ENCODE measurements at places on chromosomes 5 and 9.

- DNase-seq = no peak
These were observed 205.9 kb downstream of the NXNL2 start for GRCh38 chr9:88740844-88741243.

DNA sequence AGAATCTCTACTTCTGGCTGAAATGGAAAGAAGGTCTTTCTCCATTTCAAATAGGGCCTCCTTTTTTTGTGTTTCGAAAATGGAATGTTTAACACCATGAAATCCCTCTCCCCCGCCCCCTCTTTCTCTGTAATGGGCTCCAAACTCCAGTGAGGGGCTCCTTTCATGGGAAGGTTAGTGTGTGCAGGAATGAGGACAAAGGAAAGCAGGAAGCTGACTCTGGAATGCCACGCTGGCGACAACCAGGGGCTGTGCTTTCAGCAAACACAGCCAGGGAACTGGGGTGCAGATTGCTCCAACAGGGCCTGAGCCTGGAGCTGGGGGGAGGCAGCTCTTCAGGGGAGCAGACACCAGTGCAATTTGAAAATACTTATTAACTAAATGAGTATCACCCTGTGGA is 82.8 kb downstream of the CRB2 start:
- DNase-seq = no peak

DNA sequence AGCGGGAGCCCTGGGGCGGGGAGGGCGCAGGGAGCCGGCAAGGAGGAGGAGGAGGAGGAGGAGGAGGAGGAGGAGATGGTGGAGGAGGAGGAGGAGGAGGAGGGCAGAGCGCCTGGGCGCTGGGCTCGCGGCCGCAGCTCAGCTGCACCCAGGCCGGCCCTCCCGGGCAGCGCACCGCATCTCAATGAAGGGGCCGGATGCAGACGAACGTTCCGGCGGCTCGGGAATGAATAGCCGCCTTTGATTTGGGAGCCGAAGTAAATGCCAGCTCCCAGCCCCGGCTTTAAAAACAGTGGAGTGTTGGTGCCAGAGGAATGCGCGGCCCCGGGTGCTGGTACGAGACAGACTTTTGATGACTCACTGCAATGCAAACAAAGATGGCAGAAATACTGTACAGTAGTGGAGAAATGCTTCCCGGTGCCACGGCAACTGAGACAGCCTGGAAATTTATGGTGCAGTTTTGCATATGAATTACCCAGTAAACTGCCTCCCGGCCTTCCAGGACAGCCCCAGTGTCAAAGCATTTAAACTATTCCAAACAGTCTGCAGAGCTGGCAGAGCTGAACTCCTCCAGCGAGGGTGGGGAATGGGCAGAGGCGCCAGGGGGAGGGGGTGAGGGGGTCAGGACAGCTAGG is 43.1 kb downstream of the NACC2 start:
- DNase-seq = peak; percentile 82

GRCh38 chr5:169636477-169637084 is 494 bp upstream of the DOCK2 start:
- no peak for DNase-seq

- no peak for DNase-seq
These were observed 239.5 kb upstream of the MAP3K1 start for GRCh38 chr5:56575821-56576220.

DNA sequence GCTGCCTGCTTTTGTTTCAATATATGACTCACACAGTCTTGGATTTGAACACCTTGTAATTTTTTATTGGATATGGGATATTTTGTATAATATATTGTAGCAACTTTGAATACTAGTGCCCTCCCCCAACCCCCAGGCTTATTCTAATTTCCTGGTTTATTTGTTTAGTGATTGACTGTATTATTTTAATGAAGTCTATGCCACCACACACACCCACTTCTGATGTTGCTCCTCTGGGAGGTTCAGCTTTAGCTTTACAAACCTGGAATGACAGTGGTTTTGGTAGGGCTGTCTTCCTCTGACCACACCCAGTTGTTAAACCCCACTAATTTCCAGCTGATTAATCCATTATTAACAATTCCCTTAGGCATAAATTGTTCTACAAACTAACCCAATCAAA is 206.1 kb upstream of the NFIL3 start:
- DNase-seq = no peak

DNA sequence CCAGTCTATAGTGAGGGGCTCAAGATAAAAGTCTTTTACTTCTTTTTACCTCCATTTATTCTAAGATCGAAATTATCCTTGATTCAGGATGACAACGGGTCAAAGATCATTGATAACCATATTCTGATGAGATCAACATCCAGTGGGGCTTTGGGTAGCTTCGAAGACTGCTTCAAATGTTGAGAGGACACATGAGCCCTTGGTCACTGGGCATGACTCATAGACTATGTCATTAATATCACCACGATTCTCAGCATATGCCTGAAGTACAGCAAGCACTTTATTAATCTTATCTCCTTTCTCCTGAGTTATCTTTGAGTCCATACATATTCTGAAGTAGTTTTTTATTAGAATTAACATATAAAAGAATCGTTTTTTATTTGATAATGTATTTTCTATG is 117.1 kb upstream of the DAB2 start:
- DNase-seq = no peak

DNA sequence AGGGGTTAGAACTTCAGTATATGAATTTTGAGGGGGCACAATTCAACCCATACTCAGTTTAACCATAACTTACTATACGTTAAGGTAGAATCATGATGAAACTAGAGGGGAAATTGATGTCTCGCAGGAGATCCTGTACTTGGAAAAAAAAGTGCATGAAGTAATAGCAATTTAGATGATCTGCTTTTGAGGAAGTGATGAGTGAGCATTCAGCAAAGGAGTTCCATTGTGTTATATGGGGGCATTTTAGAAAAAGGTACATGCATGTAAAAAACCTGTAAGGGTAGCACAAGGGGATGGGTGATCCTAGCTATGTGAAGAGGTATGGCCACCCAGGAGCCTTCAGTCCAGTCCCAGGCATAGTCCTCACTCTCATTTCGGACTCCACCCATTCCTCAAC is 14.8 kb upstream of the TMC1 start:
- DNase-seq = no peak

DNA sequence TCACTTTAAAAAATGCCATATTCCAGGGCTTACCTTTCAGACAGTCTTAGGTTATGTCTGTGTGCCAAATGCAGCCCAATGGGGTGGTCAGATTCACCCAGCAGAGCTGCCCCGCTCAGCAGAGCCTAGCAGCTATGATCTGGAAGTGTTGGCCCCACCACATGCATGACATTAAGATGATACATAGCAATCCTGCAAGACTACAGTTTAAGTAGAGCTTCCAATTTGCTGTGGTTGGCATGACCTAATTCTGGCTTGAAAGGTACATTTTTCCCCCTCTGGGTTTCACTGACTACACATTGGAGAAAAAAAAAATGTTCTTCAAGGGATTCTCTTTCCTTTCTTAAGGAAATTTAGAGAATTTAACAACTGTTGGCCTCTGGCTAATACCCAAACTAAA is 22.5 kb downstream of the MEF2C start:
- DNase-seq = no peak

DNA sequence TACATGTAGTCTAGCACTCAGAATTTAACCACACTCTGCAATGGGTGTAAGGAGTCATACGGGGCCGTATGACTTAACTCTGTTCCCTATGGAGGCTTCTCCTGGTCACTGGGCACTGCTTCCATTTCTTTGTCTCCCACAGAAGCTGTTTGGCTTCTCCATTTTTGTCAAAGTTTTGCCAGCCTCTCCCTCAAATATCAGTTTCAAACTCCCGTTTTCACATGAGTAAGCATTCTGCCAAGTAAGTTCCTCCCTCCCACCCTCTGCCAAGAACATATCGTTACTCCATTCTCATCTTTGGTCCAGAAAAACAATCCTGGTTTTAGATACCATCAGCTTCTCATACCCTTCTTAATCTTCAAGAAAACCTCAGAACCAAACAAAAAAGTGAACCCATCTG is 6.1 kb downstream of the AFAP1L1 start:
- no peak for DNase-seq

DNA sequence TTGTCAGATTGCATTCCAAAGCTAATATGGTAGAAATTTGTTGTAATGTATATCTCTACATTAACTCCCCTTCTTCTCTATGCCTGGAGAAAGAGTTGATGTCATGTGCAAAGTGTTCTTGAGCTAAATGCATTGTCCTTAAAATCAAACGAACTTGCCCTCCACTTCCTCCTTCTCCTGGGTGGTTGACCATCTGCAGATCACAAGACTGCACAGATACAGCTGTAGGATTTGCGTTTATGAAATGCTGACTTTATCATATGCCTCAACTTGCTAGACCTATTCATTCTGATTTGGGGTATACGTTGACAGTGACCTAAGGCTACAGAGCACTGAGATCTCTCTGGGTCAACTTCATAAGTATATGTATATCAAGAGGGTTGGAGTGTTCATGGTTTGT is 8.3 kb downstream of the TRIM32 start:
- DNase-seq = no peak

DNA sequence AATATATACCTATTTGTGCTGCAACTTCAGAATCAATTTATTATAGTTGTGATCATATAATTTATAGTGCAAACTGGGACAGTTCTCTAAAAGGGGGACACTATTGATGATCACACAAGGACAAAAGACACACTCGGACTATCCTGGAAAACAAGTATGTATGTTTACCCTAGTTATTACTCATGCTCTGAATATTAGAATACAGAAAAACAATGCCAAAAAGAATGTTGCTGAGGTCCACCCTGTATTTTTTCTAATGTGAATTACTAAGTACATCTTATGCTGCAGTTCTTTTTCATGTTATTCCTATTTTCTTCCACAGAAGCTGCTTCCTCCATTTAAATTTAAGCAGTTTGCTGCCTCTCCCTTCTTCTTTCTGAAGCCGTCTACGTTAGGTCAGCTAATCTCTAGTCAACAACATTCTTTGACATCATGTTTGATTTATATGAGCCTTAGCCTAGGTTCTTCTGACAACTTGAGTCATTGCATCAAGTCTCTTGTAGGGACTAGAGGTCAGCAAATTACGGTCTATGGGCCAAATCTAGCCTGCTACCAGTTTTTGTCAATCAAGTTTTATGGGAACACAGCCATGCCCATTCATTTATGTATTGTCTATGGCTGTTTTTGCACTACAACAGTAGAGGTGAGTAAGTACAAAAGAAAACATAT is 40.1 kb upstream of the PPP3R2 start:
- no peak for DNase-seq

DNA sequence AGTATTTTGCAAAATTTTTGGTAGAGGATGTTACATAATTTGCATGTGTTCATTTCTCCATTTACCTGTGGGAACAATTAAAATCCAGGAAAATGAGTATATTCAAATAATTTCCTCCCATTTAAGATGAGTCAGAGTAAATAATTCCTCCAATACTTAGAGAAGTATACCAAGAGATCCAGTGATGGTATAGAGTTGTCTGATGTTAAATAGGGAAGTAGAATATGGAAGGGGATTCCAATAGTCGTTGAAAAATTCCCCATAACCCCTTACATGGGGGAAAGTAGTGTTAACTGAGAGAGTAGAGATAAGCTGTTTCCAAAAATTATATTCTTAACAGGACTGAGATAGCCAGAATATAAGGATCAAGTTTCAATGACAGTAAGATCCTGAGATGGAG is 15.7 kb downstream of the CD274 start:
- DNase-seq = no peak

- no peak for DNase-seq
These were observed 34.6 kb downstream of the ZSWIM6 start for GRCh38 chr5:61366497-61367240.

GRCh38 chr5:181261320-181262049 is 542 bp upstream of the TRIM52 start:
- peak; percentile 61 for DNase-seq

DNA sequence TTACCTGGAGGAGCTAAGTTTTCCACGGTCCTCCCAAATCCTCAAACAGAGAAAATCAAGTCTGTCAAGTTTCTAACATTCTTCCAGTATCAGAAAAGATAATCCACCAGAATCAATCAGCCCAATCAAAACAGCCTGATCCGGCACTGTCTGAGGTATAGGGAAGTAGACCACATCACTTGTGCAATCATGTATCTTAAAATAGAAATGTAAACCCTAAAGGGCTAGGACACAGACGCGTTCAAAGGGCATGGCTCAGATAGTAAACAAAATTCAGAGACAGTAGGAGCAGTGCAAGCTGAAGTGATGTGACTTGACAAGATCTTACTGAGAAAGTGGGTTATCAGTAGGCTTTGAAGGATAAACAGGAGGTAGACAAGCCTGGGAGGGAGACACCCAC is 252.4 kb upstream of the DAPK1 start:
- DNase-seq = no peak

DNA sequence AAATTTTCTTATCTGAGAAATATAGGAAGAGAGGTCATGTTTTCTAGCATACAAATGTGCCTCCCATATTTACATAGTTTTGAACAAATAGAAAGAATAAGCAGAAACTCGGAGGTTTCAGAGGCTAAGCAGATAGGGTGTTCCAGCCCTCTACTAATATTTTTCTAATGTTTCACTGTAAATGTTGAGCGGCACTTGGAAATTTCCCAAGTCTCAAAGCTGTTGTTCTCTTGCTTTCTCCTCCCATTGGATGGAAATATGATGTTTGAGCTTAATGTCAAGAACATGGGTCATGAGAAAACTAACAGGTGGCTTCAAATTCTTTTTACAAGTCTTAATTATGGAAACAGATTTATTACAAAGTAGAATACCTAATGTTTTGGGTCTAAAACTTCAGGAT is 5.1 kb downstream of the SPINK1 start:
- DNase-seq = no peak

GRCh38 chr5:120874081-120874862 is 410.2 kb downstream of the PRR16 start:
- no peak for DNase-seq

DNA sequence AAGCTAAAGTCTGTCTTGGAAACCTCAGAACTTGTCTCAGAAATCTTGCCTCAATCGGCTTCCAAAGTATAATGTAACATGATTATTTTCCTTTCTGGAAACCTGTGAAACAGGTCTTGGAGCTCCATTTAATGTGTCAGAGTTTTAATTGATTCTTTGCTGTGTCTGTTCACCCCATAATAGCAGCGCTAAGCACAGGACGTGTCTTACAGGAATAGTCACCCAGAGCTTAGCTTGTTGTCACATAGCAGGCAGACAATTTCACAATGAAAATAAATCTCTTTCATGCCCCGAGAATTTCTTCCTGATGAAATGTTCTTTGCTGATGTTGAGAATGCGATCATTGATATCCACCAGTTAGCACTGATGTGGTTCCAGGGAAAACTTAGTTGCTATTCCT is 40.2 kb upstream of the PTPN3 start:
- DNase-seq = no peak

DNA sequence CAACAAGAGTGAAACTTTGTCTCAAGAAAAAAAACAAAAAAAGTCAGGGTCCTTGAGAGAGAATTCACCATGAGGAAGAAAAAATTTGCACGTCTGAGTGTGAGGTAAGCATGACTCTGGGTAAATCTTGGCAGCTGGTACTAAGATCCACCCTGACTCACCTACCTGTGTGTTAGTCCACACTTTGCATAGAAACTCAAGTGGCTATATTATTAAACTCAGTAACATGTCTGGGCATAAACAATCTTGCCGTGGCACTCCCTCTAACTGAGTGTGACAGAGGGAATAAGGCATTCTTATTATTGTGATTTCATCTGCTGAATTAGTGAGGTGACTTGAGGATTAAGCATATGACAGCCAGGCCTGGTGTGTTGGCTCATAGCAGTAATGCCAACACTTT is 259.4 kb upstream of the VLDLR start:
- DNase-seq = no peak

Data from urothelium cell line (cell line).